ENCODE measurements at places on chromosomes 6 and 20. TPM values are rescaled to one million over a fixed set of nuclear protein-coding genes. Genes with fewer than 3 reads are reported as not detected.

Gene TAF4
- 14.8 TPM for polyA plus RNA-seq

Gene CDC5L
- 45.5 TPM for polyA plus RNA-seq

Gene SLC2A10
- 15.4 TPM for polyA plus RNA-seq

GRCh38 chr6:130982941-130983456, 80.0 kb downstream of the EPB41L2 start:
- no peak for DNase-seq

DNA sequence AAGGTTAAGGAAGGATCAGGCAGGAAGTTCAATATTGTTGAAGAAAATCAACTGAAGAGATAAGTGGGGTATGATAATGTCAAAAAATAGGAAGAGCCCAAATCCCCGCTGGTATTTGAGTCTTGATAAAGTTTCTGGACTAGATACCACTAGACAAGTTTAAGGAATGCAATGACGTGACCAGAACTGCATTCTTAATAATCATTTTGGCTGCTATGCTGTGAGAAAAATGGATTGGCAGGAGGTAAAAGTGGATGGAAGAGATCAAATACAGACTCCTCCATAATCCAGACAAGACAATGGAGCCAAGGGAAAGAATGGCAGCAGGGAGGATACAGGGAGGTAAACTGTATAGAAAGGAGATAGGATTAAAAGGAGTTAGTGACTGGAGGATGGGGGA, 128.2 kb downstream of the COL12A1 start:
- no peak for DNase-seq

Gene FAM217A
- 1.9 TPM for polyA plus RNA-seq

Gene DOK5
- polyA plus RNA-seq = 11.4 TPM

Gene NELFE
- 92.7 TPM for polyA plus RNA-seq

Gene SMIM29
- 13.3 TPM for polyA plus RNA-seq

DNA sequence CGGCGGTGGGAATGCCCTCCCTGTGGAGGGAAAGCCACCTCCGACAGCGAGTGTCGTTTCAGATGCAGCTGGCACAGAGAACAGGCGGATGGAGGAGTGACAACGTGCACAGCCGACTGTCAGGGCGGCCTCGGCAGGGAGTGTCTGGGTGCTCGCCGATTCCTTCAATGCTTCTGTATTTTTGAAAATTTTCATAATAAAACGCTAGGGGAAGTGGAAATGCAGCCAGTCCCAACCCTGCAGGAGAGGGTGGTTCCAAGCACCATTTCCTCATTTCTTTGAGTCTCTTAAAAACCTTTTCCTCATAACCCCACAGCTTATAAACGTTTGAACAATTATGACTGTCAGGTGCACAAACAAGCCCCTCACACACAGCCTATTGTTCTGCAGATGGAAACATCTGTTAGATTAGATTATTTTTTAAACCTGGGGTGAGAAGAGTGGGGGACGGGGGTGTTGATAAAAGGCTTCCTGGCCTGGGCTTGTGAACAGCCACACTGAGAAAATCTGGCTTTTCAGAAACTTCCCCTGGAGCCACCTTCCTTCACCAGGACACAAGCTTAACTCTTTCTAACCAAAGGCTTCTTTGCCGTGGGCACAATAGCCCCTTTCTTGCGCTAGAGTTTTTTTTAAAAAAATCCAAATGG, 228.9 kb downstream of the ANKRD60 start:
- DNase-seq = no peak

- DNase-seq = no peak
Measured at GRCh38 chr20:49503176-49503575, 20.7 kb upstream of the KCNB1 start.

- DNase-seq = no peak
Measured at GRCh38 chr6:114301596-114302219, 41.1 kb downstream of the HS3ST5 start.
